Activated T-cell treated with anti-CD3 and anti-CD28 coated beads, Interleukin-2, amount 50 U/mL, for 72 hours (primary cell): ENCODE measurements at places on chromosomes 11 and 22.

DNA sequence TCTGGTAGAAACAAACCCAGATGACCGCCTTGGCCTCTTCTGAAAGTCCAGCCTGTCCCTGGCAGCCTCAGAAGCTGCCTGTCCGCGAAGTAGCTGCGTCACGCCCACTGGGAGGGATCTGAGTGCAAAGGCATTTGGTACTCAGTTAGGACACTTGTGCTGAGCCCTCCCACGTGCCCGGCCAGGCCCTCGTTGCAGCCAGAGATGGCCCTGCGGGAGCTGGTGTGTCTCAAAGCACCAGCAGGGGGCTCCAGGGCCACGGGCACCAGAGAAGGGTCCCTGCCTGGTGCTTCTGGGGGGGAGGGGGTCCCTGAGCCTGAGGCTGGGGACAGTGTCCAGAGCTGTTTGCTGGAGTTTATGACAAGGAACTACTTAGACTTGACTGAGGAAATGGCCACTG, 5.8 kb downstream of the SELENOO start:
- no peak for DNase-seq

- no peak for DNase-seq
Measured at GRCh38 chr22:33829546-33830280, 90.6 kb downstream of the LARGE1 start.

- DNase-seq = no peak
Measured at GRCh38 chr11:134460881-134461280, 48.8 kb upstream of the B3GAT1 start.

DNA sequence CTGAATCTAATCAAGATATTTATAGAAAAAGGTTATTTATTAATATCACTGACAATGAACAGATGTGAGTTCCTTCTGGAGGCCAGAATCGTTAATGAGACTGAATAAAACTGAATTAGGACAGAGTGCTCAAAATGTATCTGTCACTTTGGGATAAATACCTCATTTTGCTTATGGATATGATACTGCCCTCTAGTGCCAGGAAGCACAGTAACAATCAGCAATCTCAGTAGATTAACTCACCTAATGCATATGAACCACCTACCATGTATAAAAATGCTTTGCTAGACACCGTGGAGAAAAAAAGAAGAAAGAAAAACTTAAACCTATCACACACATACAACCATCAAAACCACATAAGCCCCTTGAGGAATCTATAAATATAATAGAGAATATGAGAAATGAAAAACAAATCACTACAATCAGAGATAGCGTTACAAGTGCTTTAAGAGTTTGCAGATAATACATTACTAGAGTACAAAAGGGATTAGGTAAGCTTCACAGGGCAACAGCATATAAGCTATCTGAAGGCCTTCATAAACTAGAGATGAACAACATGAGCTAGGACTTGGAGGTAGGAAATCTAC, 117.4 kb downstream of the SGSM3 start:
- DNase-seq = no peak

- no peak for DNase-seq
Measured at GRCh38 chr11:27839226-27839913, 139.1 kb upstream of the BDNF start.

- DNase-seq = no peak
Measured at GRCh38 chr22:45678961-45679912, 7.6 kb downstream of the ATXN10 start.

GRCh38 chr11:128239306-128239705, 348.1 kb downstream of the ETS1 start:
- DNase-seq = no peak

GRCh38 chr11:82682003-82682751, 51.5 kb downstream of the FAM181B start:
- DNase-seq = no peak

DNA sequence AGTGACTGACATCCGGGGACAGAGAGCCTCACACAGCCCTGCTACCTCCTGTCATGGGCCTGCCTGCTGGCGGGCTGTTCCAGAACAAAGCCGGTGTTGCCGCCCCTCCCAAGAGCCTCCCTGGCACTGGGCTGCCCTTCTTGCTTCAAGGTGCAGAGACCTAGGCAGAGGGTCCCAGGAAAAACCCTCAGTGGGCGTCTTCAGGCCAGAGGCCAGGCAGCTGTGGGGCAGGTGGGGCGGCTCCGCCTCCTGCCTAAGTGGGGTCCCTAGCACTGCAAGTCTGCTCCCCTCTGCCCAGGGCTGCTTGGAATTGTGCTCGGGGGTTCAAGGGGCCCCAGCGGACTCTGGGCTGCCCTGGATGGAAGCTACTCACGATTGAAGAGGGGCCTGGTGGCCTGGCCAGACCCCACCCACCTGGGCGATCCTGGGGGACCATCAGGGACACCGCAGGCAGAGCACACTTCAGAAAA, 20.4 kb upstream of the GNB1L start:
- no peak for DNase-seq

GRCh38 chr11:12288212-12288930, 89.0 kb upstream of the PARVA start:
- DNase-seq = peak; percentile 47

GRCh38 chr11:45180848-45181192, 34.4 kb downstream of the PRDM11 start:
- peak; percentile 62 for DNase-seq

GRCh38 chr22:20783844-20784723, 10.2 kb downstream of the SERPIND1 start:
- peak; percentile 43 for DNase-seq

GRCh38 chr11:12087075-12088004, 23.1 kb upstream of the MICAL2 start:
- DNase-seq = peak; percentile 35

GRCh38 chr22:48713272-48714205, 1114.1 kb downstream of the BRD1 start:
- no peak for DNase-seq

DNA sequence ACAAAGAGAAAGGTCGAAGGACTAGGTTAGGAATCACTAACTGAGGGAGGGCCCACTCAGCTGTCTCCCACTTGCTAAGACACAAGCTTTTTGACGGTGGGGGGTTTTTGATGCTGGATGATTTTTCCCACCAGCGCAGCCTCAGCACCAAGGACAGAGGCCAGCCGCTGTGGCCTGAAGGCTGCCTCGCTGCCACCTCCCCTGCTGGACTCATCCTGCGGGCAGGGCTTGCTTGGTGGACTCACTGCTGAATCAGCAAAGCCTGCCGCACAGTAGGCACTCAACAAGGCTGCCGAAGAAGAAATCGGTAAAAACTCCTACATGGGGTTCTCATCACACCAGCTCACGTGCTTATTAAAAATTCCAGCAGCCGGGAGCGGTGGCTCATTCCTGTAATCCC, 2.6 kb downstream of the ALG12 start:
- no peak for DNase-seq

DNA sequence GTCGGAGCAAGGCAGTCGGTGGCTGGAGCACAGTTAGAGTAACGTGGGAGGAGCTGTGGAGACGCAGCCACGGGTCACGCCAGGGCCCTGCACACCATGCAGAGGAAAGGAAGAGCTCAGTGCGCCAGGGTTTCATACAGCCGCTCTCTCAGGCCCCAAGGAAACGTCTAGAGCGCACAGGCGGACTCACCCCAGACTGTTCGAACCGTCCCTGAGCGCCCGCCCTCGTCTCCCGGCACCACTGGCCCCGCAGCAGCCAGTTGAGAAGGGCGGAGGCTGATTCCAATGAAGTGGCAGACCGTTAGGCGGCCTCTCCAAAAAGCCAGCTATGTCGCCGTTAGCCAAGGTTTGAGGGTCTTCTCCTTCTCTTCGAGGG, 483 bp upstream of the HYLS1 start:
- peak; percentile 56 for DNase-seq

GRCh38 chr22:46061501-46062231, 84.7 kb upstream of the WNT7B start:
- DNase-seq = no peak

- no peak for DNase-seq
Measured at GRCh38 chr11:120010775-120011174, 127.1 kb downstream of the TRIM29 start.

DNA sequence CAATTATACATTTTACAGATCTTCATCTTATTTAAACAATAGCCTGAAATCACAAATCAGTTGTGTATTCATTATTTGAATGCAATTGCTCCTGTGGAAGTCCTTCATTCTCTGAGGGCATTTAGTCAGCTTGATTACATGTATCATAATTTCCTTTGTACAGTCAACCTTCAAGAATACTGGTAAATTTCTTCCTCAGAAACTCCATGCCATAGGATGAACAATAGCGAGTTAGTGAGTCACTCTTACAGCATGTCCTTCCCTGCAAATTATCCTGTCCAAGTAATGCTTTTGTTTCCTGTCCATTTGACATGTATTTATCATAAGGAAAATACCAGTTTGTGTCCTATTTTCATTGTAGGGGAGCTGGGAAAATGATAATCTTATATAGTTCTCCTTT, 3.8 kb downstream of the OR10S1 start:
- no peak for DNase-seq

- DNase-seq = peak; percentile 73
Measured at GRCh38 chr11:120303004-120303637, 22.0 kb upstream of the TLCD5 start.

GRCh38 chr11:119180729-119181676, 4.3 kb upstream of the NHERF4 start:
- DNase-seq = no peak

DNA sequence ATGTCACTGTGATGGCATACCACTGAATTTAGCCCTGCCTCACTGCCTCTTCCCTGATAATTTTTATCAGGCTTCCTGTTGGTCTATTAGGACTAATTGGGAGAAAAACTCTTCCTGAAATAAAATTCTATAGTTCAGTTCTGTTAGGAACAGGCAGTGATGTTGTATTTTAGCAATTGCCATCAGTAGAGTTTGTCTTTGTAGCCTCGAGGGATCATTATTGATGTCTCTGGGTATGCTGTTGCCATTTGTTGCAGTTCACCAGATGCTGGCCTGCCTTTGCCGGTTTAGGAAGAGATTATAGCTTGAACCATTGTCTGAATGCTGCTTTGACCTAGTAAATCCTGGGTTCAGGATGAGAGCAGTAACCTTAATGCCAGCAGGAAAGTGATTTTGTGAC, 41.0 kb downstream of the KDM2A start:
- no peak for DNase-seq

DNA sequence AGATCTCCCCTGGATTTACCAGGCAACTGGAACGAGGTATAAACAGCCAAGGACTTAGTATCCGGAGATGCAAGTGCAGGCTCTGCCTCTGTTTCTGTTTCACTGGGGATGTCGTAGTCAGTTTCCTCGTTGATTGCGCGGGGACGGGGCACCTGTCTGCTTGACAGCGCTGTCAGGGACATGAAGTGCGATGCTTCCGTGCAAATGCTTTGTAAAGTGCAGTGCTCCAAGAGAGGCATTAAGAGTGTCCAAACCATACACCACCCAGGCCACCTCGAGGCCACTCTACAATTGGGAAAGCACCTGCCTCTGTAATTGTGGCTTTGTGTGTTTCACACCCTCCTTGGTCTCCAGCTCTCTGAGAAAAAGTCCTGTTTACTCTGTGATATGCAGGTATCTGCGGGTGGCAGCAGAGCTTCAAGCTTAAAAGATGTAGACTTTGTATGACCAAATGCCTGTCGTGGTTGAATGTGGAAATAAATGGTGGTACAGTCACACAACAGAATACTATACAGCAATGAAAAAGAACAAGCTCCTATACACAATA, 18.6 kb upstream of the CD5 start:
- DNase-seq = peak; percentile 86

GRCh38 chr22:24329453-24329852, 58.8 kb downstream of the SPECC1L start:
- no peak for DNase-seq

GRCh38 chr11:625636-626268, 997 bp upstream of the CDHR5 start:
- DNase-seq = no peak

- DNase-seq = no peak
Measured at GRCh38 chr11:120578596-120579154, 67.1 kb downstream of the GRIK4 start.

DNA sequence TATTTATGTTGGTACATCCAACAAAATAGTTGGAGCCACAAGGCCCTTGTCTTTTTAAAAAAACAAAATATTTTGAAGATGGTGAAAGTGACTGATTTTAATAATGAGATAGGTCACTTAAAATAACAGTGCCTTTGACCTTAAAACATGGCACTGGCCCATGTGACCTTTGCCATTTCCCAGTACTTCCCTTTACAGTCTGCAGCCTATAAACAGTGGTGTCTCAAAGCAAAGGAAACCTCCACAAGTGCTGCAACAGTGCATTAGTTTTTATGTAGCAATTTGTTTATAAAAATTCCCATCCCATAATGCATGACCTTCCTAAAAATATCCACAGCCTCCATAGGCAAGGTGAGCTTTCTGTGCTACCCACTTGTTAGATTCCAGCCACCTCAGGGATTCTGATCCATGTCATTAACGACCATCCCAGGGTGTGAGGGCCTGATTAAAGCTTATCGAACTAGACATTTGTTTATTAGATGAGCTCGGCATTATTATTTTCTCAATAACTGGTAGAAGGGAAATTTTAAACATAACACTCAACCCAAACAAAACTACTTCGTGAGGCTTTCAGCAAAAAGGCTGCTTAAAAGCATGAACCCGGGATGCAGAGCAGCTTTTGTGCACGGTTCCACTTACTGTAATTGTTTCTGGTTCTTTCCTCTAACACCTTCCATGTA, 28.0 kb upstream of the CRKL start:
- no peak for DNase-seq

- no peak for DNase-seq
Measured at GRCh38 chr11:125842321-125842948, 9.3 kb downstream of the PATE4 start.

DNA sequence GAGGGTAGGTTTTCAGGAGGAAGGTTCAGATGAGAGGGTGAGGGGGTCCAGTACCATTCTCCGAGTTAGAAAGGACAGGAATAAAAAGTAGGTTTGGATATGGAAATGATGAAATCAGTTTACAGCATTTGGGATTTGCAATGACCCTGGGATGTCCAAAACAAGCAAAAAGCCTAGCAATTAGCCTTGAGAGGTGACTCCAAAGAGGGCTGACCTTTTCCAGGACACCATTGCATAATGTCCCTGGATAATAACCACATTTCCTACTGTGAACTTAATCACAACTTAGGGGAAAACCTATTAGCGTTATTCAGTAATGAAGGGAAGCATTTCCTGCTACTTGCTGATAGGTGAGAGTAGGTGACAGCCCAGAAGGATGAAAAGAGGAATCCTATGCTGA, 101.4 kb upstream of the ARHGAP42 start:
- no peak for DNase-seq

DNA sequence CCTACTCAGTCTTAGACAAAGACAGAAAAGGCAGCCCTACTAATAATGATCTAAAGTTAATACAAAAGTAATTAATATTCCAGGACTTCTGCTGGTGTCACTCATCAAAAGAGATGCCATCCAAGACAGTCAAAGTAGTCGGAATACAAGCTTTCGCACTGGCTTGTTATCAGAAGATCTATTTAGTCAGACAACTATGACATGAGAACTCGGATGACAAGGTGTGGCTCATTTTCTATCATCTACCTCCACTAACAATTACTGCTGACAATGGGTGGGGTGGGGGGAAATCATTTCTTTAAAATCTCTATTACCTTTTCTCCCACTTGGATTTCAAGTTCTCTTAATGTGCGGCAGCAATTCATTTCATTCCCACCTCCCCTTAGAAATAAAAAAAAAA, 56.7 kb downstream of the EFCAB6 start:
- DNase-seq = no peak
